ENCODE measurements at places on chromosomes 1 and 21. TPM values are rescaled to one million over a fixed set of nuclear protein-coding genes. Genes with fewer than 3 reads are reported as not detected.

Gene KLF17
- polyA plus RNA-seq = not detected

Gene ARHGAP30
- polyA plus RNA-seq = 1.9 TPM

Gene OR6N1
- not detected for polyA plus RNA-seq

Gene AMPD1
- 37.0 TPM for polyA plus RNA-seq

Gene AIRE
- not detected for polyA plus RNA-seq

Gene TMEM240
- polyA plus RNA-seq = not detected

Gene CYP4A22
- polyA plus RNA-seq = 0.12 TPM

Gene SAMD11
- 2.1 TPM for polyA plus RNA-seq

Gene MAPKAPK2
- 80.7 TPM for polyA plus RNA-seq

Gene ELF3
- 0.84 TPM for polyA plus RNA-seq

Gene WNT4
- 7.0 TPM for polyA plus RNA-seq

Gene PADI2
- 149 TPM for polyA plus RNA-seq

Gene JAM2
- polyA plus RNA-seq = 44.9 TPM
